ENCODE measurements at places on chromosomes 6 and 20. TPM values are rescaled to one million over a fixed set of nuclear protein-coding genes. Genes with fewer than 3 reads are reported as not detected.

ARMH2 gene
- total RNA-seq: not detected

DNA sequence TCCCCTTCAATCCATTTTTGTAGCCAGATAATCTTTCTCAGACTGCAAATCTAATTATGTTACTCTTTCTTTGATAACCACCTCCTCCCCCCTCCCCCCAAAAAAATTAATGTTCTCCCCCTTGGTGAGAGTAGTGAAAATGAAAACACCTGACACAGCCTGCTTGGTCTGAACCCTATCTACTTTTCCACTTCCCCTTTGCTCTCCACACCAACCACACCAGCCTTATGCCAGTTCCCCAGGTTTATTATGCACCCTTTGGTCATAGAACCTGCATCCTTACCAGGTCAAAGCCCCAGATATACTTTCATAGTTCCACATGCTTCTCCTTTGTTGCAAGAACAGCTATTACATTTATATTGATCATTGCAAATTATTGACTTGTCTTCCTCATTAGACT is 19.4 kb downstream of the PFDN4 start:
- no peak for DNase-seq

DNA sequence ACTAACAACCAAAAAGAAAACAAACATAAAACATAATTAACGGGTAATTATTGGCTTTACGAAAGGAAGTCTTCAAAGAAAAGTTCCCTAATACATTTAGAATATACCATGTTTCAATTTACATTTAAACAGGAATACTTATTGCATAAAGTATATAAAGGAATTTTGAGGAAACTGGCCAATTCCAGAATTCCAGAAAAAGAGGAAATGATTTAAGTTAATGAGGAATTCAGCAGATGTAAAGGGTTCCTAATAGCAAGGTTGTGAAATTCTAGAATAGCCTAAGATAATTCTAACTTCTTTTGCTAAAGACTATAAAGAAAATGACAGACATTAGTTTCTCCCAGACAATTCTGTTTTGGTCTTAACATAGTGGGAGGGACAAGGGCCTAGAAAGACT is 35.0 kb downstream of the DTNBP1 start:
- no peak for DNase-seq

- no peak for DNase-seq
These were observed 16.5 kb downstream of the SMLR1 start for GRCh38 chr6:130843575-130844320.

DNA sequence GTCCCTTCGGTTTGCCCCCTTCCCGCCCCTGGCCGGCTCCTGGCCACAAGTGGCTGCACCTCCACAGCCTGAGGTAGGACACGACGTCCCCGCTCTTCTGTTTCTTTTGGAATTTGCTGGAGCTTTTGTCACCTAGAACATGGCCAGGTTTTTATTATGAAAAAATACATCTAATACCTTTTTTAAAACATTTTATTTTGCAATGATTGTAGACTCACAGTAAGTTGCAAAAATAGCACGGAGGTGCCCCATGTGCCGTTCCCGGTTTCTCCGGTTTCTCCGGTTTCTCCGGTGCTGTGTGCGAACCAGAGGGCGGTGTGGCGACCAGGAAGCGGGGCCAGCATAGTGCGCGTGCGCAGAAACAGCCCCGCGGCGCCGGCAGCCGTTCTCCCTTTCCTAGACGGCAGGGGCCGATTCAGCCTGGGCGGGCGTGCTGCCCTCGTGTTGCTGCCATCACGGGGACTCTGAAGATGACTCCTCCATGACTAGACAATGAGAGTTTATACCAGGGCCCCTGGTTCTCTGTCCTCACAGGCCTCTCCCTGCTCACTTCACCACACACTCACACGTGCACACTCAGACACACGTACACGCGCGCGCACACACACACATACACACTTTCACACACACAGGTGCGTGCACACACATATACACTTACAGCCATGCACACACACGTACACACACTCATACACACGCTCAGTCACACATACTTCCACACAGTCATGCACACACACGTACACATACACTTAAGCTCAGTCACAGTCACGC is 102.1 kb downstream of the TMEM242 start:
- peak; percentile 89 for DNase-seq

- DNase-seq: no peak
These were observed 25.5 kb downstream of the TTBK1 start for GRCh38 chr6:43268782-43269272.

GRCh38 chr6:53398247-53399026 is 49.7 kb upstream of the ELOVL5 start:
- no peak for DNase-seq

GRCh38 chr20:45034436-45034835 is 66.5 kb downstream of the KCNS1 start:
- no peak for DNase-seq

TRIM40 gene
- not detected for total RNA-seq

DNA sequence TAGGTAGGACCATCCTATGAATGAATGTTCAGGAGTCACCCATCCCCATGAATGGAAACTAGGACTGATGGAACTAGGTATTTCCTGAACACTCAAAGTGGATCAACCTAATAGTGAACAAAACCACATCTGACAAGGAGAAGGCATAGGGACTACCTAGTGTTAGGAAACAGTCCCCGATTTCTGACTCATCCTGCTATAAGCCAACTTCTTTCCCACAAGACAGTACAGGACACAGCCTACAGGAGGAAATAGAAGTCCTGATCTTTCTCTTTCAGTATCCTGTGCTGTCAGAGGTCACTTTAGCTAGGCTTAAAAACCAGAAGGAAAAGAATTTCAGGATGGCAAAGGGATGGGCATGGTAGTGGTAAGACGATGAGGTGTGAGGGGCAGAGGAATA is 19.5 kb upstream of the GMDS start:
- no peak for DNase-seq

GRCh38 chr6:25889877-25890853 is 16.1 kb upstream of the SLC17A3 start:
- no peak for DNase-seq

DNA sequence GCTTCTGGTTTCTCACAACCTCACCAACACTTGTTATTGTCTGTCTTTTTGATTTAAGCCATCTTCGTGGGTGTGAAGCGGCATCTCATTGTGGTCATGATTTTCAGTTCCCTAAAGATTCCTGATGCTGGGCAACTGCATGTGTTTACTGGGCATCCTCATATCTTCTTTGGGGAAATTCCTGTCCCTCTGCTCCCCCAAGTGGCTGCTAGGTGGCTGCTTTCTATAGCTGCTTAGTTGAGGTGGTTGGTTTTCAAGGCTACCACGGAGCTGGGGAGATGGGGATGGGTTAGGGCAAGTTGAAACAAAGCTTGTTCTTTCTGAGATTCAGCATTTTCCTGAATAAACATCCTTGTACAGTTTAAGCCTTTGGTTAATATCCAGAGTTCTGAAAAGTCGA is 403.9 kb upstream of the SULF2 start:
- DNase-seq: no peak

- DNase-seq: no peak
These were observed 129.5 kb upstream of the SGK1 start for GRCh38 chr6:134447423-134447822.
